Heart left ventricle (tissue), 16 donors: ENCODE measurements at places on chromosomes 6 and 20. TPM values are rescaled to one million over a fixed set of nuclear protein-coding genes. Genes with fewer than 3 reads are reported as not detected.

- no peaks in the 10 kb centered on the region for H3K27me3 ChIP-seq
- no peaks in the 10 kb centered on the region for H3K36me3 ChIP-seq
- H3K4me1 ChIP-seq: no peaks in the 10 kb centered on the region
- no peak overlapping the region for H3K27ac ChIP-seq
- no peak for DNase-seq
Observed at GRCh38 chr20:46931699-46932098, 37.1 kb downstream of the EYA2 start.

GRCh38 chr6:35136185-35136584, 5.0 kb downstream of the TCP11 start:
- no peak overlapping the region for H3K4me3 ChIP-seq
- H3K27ac ChIP-seq: no peak overlapping the region
- H3K4me1 ChIP-seq: no peaks in the 10 kb centered on the region
- DNase-seq: no peak
- H3K27me3 ChIP-seq: peaks cover 4% of the 10 kb centered on the region

- H3K27me3 ChIP-seq: no peaks in the 10 kb centered on the region
- H3K4me1 ChIP-seq: no peaks in the 10 kb centered on the region
- peak overlapping the region; percentile 7 for H3K27ac ChIP-seq
Observed at GRCh38 chr6:31094389-31094881, 17.9 kb downstream of the C6orf15 start.

DNA sequence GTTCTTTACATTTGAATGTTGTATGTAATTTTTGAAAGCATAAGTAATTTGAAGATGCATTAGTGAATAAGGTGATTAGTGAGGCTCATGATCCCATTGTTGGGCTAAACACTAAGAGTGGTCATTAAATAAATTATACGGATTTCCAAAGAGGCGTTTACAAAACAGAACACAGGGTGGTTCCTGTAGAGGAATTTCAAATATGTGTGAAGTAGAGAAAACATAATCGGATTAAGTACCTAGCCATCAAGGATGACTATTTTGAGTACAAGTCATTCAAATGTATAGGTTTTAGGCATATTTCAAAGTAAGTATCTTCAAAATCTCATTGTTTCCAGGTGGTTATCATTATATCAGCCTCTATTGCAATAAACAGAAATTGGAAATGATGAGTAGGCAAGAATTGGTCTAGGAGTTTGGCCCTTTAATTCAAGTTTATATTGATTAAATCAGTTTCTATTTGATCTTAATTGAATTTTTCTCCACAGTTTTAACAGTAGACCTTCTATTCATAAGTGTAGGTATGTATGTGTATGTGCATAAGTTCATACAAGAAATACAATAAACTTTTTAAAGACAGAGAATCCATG, 94.8 kb downstream of the MYLK4 start:
- no peak for DNase-seq
- no peaks in the 10 kb centered on the region for H3K4me1 ChIP-seq
- H3K36me3 ChIP-seq: no peaks in the 10 kb centered on the region
- H3K27me3 ChIP-seq: no peaks in the 10 kb centered on the region
- no peak overlapping the region for H3K27ac ChIP-seq

DNA sequence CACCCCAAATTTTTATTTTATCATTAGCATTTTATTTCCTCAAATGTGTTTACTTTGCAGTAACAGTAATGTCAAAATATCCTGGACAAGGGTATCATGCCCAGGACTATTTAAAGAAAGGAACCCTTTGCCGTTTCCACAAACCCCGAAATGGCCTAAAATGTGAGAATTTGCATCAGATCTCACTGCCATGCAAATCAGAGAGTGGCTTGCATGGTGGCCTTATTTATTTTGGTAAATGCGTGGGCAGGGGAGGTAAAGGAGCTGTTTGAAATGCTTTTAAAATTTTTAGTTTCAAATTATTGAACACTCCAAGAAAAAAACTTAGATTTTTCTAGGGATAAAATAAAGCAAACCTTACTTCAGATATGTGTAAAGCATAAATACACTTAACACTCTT, 43.8 kb downstream of the ADAT2 start:
- no peaks in the 10 kb centered on the region for H3K27me3 ChIP-seq
- H3K27ac ChIP-seq: no peak overlapping the region
- H3K36me3 ChIP-seq: no peaks in the 10 kb centered on the region
- no peaks in the 10 kb centered on the region for H3K4me1 ChIP-seq

GRCh38 chr6:12064538-12065071, 52.5 kb downstream of the HIVEP1 start:
- H3K27ac ChIP-seq: no peak overlapping the region
- no peaks in the 10 kb centered on the region for H3K36me3 ChIP-seq
- H3K4me3 ChIP-seq: no peak overlapping the region

- H3K27ac ChIP-seq: no peak overlapping the region
- H3K4me3 ChIP-seq: no peak overlapping the region
- H3K36me3 ChIP-seq: no peaks in the 10 kb centered on the region
- DNase-seq: no peak
- H3K4me1 ChIP-seq: peaks cover 9% of the 10 kb centered on the region
- no peaks in the 10 kb centered on the region for H3K27me3 ChIP-seq
Observed at GRCh38 chr20:4916971-4917881, 84.1 kb downstream of the SLC23A2 start.

- H3K27me3 ChIP-seq: no peaks in the 10 kb centered on the region
- no peak overlapping the region for H3K4me3 ChIP-seq
- H3K36me3 ChIP-seq: no peaks in the 10 kb centered on the region
- H3K4me1 ChIP-seq: no peaks in the 10 kb centered on the region
- H3K27ac ChIP-seq: no peak overlapping the region
- no peak for DNase-seq
Observed at GRCh38 chr6:152461556-152461955, 175.6 kb downstream of the SYNE1 start.

Gene AIF1
- total RNA-seq: 11.4 TPM
